Activated CD8-positive, alpha-beta T cell treated with anti-CD3 and anti-CD28 coated beads for 36 hours (primary cell): ENCODE measurements at places on chromosomes 5 and 9. TPM values are rescaled to one million over a fixed set of nuclear protein-coding genes. Genes with fewer than 3 reads are reported as not detected.

DNA sequence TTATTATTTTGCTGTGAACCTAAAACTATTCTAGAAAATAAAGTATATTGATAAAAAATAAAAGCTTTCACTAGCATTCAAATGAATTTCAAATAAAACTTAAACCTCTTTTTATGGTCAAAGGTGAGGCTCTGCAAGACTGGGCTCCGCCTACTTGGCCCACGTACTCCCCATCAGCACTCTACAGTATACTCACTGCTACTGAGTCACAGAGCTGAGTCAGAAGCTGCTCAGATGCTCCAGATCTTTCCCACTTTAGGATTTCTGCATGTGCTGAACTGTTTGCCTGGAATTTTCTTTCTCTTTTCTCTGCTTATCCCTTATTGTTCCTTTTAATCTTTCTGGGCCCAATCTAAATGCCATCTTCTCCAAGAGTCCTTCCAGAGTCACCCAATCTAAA, 331.9 kb upstream of the CCNG1 start:
- DNase-seq = no peak

The GMCL2 gene
- not detected for total RNA-seq

The RAD17 gene
- 26.5 TPM for total RNA-seq

The OBP2A gene
- total RNA-seq = not detected

- DNase-seq = no peak
Observed at GRCh38 chr9:98831696-98832095, 24.2 kb downstream of the GALNT12 start.
